ENCODE measurements at places on chromosomes 6 and 20.

GRCh38 chr6:160238278-160238711 lies 20.3 kb downstream of the SLC22A2 start:
- no peak for DNase-seq

GRCh38 chr20:1423625-1424106 lies 30.8 kb upstream of the FKBP1A start:
- no peak for DNase-seq

GRCh38 chr6:93391965-93392364 lies 27.4 kb downstream of the EPHA7 start:
- DNase-seq = no peak

GRCh38 chr6:17869010-17869752 lies 118.3 kb downstream of the KIF13A start:
- peak; percentile 8 for DNase-seq

GRCh38 chr6:38262026-38262425 lies 377.7 kb downstream of the BTBD9 start:
- DNase-seq = no peak

DNA sequence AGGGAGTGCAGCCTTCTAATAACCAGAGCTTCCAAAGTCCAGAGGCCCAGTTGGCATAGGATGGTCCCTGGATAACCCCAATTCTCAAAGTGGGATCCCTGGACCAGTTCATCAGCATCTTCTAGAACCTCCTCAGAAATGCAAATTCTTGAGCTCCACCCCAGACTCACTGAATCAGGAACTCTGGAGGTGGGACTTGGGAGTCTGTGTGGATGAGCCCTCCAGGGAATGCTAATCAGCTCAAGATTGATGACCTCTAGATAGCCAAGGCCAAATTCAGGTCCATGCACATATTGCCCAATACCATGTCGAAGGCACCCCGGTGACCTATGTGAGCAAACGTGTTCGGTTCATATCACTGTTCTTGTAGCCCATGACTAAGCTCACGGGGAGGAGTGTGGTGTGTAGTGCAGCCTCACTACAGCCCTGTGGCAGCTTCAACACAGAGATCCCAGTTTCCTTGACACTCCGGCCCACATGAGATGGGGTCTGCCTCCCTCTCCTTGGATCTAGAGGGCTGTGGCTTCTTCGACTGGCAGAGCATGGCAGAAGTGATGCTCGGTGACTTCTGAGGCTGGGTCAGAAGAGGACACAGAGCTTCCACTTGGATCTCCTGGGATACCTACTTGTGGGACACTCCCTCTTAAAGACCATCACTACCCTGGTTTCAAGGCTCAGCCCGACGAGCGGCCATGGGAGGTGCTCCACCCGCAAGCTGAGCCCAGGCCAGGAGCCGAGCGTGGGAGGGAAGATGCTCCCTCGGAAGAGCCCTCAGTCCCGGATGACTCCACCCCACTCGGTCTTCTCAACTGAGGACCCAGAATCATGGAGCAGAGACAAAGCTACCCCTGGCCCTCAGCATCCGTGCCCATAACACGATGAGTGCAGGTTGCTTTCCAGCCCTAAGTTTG lies 151.1 kb upstream of the CST7 start:
- DNase-seq = no peak

GRCh38 chr6:15841937-15842726 lies 179.3 kb upstream of the DTNBP1 start:
- DNase-seq = no peak

DNA sequence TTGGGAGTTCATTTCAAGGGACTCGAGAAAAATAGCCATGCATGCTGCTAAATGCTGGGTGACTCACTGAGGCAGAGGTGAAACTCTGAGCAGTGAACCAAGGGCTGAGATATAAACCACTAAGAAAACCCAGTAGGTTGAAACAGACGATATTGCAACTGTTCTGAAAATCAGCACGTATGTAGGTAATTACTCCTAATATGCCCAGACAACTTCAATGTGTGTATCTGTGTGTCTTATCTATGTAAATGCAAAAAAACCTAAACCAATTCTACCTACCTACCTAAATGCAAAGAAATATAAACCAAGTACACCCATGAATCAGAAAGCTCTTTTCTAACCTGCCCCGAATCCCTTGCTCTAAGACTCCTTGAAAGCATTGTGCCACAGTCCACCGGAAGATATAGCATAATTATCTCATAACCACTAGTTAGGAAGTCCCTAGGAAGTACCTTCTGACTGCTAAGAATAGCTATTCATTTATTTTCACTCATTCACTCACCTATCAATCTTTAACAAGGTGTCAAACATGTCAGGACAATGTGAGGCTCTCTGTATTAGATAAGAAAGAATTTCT lies 458.7 kb upstream of the RUNX2 start:
- no peak for DNase-seq

- no peak for DNase-seq
These were observed 8.6 kb upstream of the ADAM33 start for GRCh38 chr20:3690413-3690812.

GRCh38 chr6:42889815-42890214 lies 10.4 kb downstream of the RPL7L1 start:
- no peak for DNase-seq

DNA sequence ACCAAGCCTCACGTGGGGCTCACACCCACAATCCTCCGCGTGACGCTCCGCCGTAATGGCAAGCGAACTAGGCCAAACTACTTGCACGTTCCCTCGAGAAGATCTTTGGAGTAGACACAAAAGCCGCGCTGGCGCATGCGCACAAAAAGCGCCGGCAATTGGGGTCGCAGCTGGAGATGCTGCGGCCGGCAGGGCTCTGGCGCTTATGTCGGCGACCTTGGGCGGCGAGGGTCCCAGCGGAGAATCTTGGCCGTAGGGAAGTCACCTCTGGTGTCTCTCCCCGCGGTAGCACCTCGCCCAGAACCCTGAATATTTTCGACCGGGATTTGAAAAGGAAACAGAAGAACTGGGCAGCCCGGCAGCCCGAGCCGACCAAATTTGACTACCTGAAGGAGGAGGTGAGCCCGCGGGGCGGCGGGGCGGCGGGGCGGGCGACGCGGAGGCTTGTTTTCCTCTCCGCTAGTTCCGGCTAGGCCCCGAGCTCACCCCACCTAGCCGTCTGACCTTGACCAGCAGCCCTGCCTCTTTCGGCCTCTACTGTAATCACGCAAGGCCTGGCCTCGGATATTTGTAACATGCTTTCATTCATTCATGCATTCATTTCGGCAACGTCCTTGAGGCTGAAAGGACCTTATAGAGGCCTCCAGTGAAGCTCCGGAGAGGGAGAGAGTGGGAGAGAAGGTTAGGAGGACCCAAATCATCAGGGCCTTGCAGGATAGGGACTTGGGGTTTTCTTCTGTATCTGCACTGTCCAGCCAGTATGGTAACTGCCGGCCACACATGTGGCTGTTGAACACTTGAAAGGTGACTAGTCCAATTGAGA lies at the start of the genes ESF1 and NDUFAF5:
Gene ESF1, minus strand, starts transcription at position 27 of the 823 bp plus-strand sequence. CDS start 1,779 bp downstream, outside the sequence.
Gene NDUFAF5, plus strand, starts transcription at position 136 of the 823 bp plus-strand sequence. Its CDS starts 41 bp downstream, at position 177.
- DNase-seq = peak; percentile 92

GRCh38 chr20:8073024-8073832 lies 53.7 kb upstream of the TMX4 start:
- DNase-seq = no peak

DNA sequence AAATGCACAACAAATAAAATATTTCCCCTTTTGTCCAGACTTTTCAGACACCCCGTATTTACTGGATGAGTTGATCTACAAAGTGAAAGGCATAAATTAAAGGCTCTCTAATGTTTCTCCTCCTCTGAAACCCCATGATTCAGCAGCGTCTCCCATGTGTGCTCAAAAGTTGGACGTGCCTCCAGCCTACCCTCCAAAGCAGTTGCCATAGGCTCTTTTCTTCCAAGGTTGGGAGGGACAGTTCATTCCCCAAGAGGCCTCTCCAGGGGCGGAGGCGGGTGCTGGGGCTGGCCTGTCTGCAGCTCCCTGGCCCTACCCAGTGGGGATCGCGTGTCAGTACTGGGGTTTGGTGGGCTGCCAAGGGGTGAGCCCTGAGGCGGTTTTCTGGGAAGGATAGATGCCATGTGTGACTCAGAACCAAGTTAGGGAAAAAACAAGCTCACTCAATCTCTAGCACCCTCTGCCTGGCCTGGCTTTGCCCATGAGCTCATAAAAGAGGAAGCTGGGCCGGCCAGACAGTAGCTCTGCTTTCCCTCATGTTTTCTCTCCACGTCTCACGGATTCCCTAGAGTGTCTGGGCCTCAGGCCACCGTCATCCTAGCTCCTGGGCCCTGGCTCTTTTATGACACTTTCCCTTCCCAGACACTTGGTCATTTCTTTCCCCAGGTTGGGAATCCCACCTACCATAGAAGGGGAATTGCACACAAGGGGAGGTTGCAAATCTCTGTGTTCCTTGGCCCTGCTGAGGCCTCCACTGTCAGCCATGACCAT lies 8.0 kb upstream of the IER3 start:
- no peak for DNase-seq

DNA sequence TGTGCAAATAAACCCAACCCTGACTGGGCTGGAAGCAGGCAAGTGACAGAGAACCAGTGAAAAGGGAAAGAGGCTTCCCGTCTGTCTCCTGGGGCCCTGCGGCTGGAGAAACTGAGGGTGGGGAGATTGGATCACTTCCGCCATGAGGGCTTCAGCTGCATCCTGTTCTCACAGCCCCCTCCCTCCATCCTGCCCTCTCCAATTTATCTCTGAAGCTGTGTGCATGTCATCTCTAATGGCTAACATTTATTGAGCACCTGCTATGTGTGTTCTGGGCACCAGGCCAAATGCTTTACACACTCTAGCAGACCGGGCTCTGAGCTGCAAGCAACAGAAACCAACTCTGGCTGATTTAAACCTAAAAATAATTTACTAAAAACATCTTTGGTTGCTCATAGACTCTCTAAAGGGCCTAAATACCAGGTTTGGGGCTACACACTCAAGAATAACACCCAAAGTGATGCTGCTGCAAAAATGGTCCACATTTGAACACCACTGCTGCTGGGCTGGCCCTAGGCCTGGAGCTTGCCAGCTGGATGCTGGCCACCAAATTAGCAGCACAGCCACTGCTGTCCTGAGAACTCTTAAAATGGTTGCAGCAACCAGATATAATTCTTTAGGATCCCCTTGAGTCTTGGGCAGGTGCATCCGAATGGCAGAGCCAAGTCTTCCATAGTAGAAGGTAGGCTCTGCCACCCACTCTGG lies 123.6 kb upstream of the LRFN2 start:
- no peak for DNase-seq

DNA sequence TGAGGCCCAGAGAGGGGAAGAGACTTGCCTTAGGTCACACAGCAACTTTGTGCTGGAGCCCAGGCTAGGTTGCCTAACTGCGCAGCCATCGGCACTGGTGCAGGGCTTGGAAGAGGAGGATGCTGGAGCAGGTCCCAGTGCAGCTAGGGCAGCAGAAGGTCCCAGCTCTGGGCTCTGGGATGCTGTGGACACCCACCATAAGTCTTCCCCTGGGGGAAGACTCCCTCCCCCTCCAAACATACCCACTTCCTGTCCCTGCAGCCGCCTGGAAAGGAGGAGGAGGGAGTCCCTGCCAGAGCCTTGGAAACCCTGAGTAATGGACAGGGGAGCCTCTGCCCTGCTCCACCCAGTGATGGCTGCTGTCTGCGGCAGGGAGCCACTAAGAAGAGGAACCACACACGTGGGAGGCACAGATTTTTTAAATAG lies 93.6 kb downstream of the NCR2 start:
- no peak for DNase-seq

GRCh38 chr20:5844063-5844681 lies 94.0 kb downstream of the SHLD1 start:
- DNase-seq = no peak
